Germinal center (tissue), 1 donor: ENCODE measurements at places on chromosomes 16 and 17.

DNA sequence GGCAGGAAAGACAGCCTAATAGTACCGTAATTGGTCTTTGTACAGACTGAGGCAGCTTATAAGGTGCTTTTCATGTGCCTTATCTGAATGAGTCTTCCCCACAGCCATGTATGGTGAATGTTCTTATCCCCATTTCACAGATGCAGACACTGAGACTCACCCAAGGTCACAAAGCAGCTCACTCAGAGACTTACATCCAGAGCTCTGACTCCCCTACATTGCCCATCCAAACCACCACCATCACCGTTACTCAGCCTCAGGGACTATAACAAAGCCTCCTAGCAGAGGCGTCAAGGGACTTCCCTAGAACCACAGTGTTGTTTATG, 627 bp upstream of the GPR179 start:
- DNase-seq = no peak

DNA sequence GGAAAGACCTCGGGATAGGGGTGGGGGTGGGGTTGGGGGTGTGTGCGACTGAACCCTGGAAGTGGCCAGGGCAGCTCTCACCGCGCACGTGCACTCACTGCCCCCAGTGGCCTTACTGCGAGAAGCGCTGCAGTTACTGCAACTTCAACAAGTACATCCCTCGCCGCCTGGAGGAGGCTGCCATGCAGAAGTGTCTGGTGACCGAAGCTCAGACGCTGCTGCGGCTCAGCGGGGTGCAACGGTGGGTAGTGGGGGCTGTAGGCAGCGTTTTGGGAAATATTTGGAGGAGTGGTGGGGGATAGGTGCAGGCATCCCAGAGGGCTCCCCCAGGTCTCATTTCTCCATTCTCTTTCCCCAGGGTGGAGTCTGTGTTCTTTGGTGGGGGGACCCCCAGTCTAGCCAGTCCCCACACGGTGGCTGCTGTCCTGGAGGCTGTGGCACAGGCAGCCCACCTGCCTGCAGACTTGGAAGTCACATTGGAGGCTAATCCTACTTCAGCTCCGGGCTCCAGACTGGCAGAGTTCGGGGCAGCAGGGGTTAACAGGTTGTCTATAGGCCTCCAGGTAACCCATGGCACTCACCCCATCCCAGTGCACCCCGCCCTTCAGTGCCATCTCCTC, 972 bp downstream of the RSAD1 start:
- peak; percentile 81 for DNase-seq

DNA sequence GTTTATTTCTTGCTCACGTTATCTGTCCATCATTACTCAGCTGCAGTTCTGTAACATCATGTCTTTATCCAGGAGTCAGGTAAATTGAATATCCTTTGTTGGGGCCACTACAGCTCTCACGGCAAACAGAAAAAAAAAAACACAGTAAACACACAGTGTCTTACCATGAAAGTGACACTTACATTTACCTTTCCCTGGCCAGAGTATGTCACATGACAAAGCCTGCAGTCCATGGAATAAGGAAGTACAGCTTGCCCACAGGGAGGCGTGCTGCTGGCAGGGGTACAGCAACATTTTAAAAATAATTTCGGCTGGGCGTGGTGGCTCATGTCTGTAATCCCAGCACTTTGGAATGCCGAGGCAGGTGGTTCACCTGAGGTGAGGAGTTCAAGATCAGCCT, 85.7 kb upstream of the HS3ST4 start:
- no peak for DNase-seq

DNA sequence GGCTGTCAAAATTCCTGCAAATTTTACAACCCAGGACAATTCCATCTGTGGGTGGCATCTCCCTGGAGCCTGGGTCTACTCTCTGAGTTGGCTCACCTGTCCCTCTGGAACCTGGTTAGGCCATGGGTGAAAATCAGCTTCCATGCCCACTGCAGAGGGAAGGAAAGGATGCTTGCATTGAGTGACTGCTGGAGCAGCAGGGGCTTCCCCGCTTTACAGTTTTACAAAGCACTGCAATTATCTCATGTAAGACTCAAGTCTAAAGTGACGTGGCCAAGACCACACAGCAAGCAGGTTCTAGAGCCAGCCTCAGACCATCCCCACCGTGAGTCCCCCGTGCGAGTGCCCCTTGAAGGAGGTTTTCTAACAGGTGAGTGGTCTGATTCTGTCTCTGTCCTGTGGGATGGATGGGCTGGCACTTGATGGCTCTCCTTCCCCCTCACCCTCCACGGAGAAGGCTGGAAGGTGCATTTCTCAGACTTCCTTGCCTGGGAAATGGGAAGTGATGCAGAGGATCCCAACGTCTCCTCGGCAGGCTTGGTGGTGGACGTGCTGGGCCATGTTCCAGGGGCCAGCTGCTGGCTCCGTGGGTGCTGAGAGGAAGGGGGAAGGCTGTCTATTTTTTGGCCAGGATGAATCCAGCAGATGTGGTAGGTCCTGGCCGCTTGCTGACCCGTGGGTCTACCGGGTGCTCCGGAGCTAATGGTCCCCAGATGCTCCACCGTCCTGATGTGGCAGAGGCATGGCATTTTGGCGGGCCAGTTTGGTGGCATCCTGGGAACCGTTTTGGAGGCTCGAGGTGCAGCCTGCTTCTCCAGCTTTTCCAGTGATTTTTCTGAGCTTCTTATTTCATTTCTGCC, 26.3 kb upstream of the CBX4 start:
- DNase-seq = no peak

- DNase-seq = no peak
Measured at GRCh38 chr17:35241520-35241919, 1.4 kb upstream of the SLFN5 start.

DNA sequence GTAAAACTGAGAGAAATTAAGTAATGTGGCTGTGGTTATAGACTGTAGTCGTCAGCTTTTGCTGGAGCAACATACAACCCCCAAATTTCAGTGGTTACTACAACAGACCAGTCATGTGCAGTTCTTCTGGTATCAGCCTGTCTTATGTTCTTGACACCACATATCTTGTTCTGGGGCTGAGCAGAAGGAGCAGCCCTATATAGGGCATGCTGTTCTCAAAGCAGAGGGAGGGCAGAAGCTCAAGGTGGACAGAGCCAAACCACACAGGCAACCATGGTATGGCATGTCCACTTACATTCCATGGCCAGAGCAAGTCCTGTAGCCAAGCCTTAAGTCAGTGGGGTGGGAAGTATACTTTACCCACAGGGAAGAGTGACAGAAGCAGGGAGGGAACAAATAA, 7.7 kb downstream of the PRKAR1A start:
- no peak for DNase-seq

DNA sequence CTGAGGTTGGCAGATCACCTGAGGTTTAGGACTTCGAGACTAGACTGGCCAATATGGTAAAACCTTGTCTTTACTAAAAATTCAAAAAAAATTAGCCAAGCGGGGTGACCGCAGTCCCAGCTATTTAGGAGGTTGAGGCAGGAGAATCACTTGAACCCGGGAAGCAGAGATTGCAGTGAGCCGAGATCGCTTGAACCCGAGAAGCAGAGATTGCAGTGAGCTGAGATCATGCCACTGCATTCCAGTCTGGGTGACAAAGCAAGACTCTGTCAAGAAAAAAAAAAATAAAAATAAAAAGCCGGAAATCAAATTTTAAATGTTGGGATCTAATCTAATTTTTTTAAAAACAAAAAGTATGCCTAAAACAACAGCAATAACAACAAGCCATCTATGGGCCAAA, 56.3 kb downstream of the ABCC1 start:
- DNase-seq = no peak

DNA sequence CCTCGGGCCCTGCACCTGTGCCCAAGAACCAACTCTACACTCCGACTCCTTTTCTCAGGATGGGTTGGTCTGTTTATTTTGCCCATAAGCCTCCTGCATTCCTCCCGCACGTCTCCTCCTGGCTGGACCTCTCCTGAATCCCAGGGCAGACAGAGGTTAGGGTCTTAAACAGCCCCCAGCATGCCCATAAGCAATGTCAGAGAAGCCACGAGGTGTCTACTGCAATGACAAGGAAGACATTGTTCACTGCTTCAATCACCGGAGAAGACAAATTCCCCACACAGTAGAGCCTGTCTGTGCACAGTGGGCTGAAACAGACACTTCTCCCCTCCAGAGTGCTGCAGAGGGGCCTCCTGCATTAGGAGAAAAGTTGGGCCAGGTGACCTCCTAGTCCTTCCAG, 230.6 kb upstream of the RPL38 start:
- DNase-seq = no peak

DNA sequence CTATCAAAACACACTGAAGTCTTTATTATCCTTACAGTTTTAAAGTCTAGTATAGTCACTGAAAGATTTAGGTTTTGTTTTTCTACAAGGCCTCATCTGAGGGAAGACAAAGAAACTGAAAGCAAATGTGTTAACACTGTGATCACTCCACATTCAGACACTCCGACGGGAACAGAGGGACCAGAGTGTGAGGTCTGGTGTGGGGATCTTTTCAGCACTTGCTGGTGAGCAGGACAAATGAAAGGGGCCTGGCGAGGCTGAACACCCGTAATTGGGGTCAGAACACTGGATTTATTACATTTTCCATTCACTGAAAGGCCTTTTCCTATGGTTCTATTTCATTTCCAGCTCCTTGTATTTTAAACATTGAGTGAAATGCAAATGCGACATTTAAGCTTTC, 910.5 kb downstream of the CDH11 start:
- DNase-seq = no peak

DNA sequence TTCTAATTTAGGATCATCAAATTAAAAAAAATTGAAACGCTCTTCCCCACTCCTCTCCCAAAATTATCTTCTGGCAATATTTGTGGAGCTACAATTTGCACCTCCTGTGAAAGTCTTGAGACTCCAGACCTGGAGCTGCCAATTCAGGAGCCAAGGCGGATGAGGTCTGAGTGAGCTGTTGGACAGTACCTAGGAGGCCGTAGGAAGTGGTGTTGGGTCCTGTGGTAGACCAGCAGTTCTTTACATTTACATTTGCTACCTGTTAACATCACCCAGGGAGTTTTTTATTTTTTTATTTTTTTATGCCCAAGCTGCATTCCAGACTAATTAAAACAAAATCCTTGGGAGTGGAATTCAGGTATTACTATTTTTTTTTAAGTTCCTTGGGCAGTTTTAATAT, 271.0 kb downstream of the PHKB start:
- DNase-seq = no peak

GRCh38 chr17:17886726-17887125, 49.9 kb upstream of the SREBF1 start:
- DNase-seq = no peak

GRCh38 chr16:4651827-4652226, 27.2 kb downstream of the MGRN1 start:
- peak; percentile 72 for DNase-seq

DNA sequence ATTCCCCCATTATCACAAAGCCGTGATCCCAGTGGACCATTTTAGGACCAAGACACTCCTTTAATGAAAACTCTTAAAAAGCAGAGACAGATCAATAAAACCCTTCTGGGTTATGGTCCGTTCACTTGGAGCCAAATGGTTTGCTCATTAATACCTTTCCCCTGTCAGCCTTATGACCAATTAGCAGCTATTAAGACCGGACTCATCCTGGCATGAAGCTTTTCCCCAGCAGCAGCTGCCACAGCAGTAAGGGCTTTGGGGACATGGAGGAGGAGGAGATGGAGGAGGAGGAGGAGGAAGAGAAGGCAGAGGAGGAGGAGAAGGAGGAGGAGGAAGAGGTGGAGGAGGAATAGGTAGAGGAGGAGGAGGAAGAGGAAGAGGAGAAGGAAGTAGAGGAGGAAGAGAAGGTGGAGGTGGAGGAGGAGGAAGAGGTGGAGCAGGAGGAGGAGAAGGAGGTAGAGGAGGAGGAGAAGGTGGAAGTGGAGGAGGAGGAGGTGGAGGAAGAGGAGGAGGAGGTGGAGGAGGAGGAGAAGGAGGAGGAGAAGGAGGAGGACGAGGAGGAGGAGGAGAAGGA, 50.1 kb upstream of the IRX3 start:
- no peak for DNase-seq

- DNase-seq = peak; percentile 10
Measured at GRCh38 chr16:46884513-46885293, 541 bp downstream of the GPT2 start.

GRCh38 chr16:1800701-1801100, 7.2 kb upstream of the IGFALS start:
- DNase-seq = no peak

DNA sequence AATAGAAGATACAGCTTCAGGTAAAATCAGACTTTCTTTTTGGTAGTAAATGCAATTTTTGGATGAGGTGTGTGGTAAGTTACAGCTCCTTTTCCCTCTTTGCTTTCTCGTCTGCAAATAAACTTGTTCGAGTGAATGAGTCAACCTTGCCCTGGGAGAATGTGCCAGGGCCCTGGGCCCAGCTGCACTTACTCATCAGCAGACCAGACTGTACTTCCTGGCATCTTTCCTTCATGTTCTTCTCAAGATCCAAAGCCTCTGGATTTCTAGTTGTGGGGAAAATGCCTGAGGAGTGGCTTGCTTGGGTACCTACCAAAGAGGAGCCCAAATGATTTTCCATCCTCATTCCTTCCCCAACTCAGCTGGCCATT, 5.4 kb upstream of the G6PC1 start:
- DNase-seq = no peak

DNA sequence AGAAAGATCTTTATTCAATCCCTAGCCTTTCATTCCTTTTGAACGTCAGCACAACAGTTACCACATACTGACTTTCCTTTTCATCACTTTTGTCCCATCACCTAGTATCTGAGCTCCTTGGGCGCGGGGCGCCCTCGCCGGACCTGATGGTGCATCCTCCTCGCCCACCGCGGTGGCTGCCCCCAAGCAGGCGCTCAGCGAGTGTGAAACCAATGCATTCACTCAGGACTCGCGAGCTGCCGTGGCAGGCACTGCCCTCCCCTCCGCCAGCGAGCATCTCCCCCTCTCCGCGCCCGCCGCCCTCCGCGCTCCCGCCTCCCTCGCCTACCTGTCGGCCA, 756 bp downstream of the KLHL11 start:
- DNase-seq = peak; percentile 56

GRCh38 chr16:239948-240277, 5.3 kb downstream of the FAM234A start:
- DNase-seq = no peak

DNA sequence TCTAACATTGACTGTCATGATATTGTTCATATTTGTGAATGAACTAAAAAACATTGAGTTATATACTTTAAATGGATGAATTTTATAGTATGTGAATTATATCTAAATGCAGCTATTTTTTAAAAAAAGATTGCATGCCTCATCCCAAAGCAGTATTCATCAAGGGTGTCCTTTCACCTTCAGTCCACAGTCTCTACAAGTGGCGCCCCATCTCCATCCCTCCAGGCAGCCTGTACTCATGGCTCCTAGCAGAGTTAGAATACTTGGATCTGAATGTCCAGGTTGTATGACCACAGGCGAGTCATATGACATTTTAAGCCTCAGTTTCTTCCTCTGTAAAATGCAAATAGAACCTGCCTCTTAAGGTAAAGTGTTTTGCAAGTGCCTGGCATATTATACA, 69.8 kb downstream of the TMEM100 start:
- no peak for DNase-seq

GRCh38 chr17:67481808-67482207, 104.7 kb downstream of the PITPNC1 start:
- DNase-seq = no peak

- no peak for DNase-seq
Measured at GRCh38 chr17:4187076-4187475, 44.1 kb downstream of the CYB5D2 start.
